ENCODE measurements at places on chromosomes 7 and 10. TPM values are rescaled to one million over a fixed set of nuclear protein-coding genes. Genes with fewer than 3 reads are reported as not detected.

Gene ZSCAN21
- 9.9 TPM for polyA plus RNA-seq

Gene FOXI2
- polyA plus RNA-seq: not detected

Gene CYCS
- 142 TPM for polyA plus RNA-seq

Gene FEZF1
- not detected for polyA plus RNA-seq

Gene FIS1
- 172 TPM for polyA plus RNA-seq
